ENCODE measurements at places on chromosomes 2 and 18.
A peak's percentile ranks its signal among the peaks of the same experiment; 100 is the strongest.

GRCh38 chr2:239827523-239827890 lies 197.6 kb downstream of the NDUFA10 start:
- H3K27ac ChIP-seq: no peak overlapping the region
- no peaks in the 10 kb centered on the region for H3K27me3 ChIP-seq
- no peak overlapping the region for H3K4me3 ChIP-seq
- no peaks in the 10 kb centered on the region for H3K4me1 ChIP-seq
- H3K36me3 ChIP-seq: no peaks in the 10 kb centered on the region

DNA sequence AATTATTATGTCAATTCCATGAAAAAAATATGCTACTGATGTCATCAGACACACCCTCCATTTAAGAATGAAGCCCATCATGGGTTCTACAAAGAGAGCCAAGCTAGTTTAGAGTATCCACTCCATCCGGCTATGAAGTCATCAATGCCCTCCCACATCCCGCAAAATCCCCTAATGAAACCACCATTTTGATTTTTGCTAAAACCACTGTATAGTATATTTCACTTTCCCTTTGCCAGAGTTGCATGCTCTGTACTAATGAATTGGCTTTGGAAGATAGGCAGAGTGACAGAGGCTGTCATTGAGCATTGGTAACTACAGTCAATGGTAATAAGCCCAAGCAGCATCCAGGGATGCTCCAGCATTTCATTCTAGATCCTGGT lies 118.6 kb downstream of the ANKRD44 start:
- no peak overlapping the region for H3K4me3 ChIP-seq
- H3K27ac ChIP-seq: peak overlapping the region; percentile 79
- H3K27me3 ChIP-seq: no peaks in the 10 kb centered on the region

DNA sequence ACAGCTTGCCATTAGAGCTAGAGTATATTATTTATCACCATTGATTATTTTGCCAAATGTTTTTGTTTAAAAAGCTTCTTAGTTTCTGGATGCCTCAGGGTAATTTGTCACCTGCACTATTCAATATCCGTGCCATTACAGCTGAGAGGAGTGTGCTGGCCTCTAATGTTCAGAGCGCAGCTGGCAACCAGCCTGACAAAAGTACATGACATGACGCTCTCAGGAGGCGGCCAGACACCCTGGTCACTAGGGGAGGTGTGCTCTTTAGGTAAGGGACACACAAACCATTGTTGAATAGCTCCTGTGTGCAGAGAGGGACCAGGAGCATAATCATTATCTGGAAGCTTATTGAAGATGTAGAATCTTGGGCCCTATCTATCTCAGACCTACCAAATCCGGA lies 20.3 kb downstream of the LIMS1 start:
- H3K36me3 ChIP-seq: no peaks in the 10 kb centered on the region
- H3K27me3 ChIP-seq: no peaks in the 10 kb centered on the region
- no peaks in the 10 kb centered on the region for H3K4me1 ChIP-seq

DNA sequence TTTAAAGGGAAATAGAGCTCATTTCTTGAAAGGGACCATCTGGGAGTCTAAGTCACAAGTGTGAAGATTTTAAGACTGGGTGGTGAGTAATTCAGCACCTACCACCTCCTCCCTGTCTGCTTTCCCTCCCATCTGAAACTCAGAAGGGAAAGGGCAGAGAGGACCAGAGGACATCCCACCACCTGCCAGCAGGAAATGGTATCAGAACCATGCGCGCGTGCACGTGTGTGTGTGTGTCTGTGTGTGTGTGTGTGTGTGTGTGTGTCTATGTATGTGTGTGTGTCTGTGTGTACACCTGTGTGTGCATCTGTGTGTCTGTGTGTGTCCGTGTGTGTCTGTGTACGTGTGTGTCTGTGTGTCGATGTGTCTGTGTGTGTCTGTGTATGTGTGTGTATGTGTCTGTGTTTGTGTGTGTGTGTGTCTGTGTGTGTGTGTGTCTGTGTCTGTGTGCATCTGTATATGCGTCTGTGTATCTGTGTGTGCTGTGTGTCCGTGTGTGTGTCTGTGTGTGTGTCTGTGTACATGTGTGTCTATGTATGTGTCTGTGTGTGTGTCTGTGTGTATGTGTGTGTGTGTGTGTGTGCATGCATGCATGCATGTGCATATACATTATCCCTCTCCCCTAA lies 76.8 kb downstream of the ZFP36L2 start:
- no peaks in the 10 kb centered on the region for H3K27me3 ChIP-seq
- H3K27ac ChIP-seq: peak overlapping the region; percentile 32
- no peak overlapping the region for H3K4me3 ChIP-seq
- no peaks in the 10 kb centered on the region for H3K36me3 ChIP-seq
- H3K4me1 ChIP-seq: peaks cover 60% of the 10 kb centered on the region

DNA sequence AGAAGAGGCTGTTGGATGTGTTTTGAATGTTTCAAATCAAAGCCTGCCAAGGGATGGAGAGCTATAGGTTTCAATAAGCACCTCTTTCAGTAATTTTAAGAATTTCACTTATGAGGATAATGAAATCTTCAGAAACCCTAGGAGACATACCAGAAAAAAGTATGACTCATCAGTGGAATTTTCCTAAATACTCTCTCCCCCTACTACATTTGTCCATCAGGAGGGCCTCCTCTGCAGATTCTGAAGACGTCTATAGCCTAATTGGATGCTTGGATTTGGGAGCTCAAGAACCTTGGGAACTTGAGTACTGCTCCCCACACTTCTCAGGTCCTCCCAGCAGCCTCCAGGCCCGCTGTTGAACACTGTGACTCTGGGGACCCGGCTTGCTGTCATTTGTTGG lies 374.3 kb downstream of the SLC4A3 start:
- H3K27ac ChIP-seq: no peak overlapping the region
- H3K36me3 ChIP-seq: no peaks in the 10 kb centered on the region
- H3K4me3 ChIP-seq: no peak overlapping the region
- H3K27me3 ChIP-seq: no peaks in the 10 kb centered on the region

GRCh38 chr2:6986912-6987361 lies 69.7 kb downstream of the RNF144A start:
- H3K36me3 ChIP-seq: no peaks in the 10 kb centered on the region

DNA sequence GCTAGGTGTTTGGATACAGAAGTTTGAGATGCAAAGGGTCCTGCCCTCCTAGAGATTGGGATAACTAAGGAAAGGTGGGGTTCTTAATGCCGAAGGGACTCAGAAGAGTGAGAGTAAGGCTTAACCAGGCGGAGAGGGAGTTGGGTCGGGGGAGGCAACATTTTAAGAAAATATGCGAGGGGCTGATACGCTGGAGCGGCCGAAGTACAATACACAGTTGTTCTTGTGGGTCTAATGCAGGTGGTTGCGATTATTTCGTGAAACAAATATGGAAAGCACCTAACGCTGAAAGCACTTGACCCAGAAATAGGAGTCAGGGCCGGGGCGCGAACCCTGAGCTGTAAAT lies 344 bp upstream of the MRPL33 start:
- H3K36me3 ChIP-seq: peaks cover 15% of the 10 kb centered on the region
- H3K27ac ChIP-seq: peak overlapping the region; percentile 80
- H3K27me3 ChIP-seq: no peaks in the 10 kb centered on the region
- H3K4me1 ChIP-seq: peaks cover 12% of the 10 kb centered on the region

DNA sequence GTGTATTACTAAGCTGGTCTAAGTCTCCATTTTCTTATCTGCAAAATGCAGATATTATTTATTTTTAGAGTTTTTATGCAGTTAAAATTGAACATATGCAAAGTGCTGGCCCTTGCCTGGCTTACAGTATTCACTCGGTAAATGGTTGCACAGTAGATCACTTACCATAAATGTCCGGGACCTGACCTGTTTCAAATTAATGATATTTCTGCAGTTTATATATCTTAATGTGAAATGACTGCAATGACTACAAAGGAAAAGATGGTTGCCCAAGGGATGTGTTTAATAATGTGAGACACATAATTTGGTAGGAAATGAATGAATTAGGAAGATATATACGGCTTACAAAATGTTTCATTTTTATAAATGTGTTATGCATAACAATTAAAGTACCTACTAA lies 37.1 kb downstream of the LRRC30 start:
- no peaks in the 10 kb centered on the region for H3K36me3 ChIP-seq
- H3K4me3 ChIP-seq: no peak overlapping the region
- H3K27me3 ChIP-seq: peaks cover 6% of the 10 kb centered on the region
- no peak overlapping the region for H3K27ac ChIP-seq

- H3K36me3 ChIP-seq: no peaks in the 10 kb centered on the region
- no peaks in the 10 kb centered on the region for H3K4me1 ChIP-seq
- H3K27ac ChIP-seq: no peak overlapping the region
- H3K27me3 ChIP-seq: no peaks in the 10 kb centered on the region
- H3K4me3 ChIP-seq: no peak overlapping the region
Observed at GRCh38 chr2:100198461-100199230, 56.3 kb upstream of the AFF3 start.

GRCh38 chr2:230714136-230714480 lies 1.5 kb downstream of the CAB39 start:
- no peak for DNase-seq
- H3K4me3 ChIP-seq: peak overlapping the region; percentile 84
- peaks cover 40% of the 10 kb centered on the region for H3K4me1 ChIP-seq
- peak overlapping the region; percentile 76 for H3K27ac ChIP-seq

DNA sequence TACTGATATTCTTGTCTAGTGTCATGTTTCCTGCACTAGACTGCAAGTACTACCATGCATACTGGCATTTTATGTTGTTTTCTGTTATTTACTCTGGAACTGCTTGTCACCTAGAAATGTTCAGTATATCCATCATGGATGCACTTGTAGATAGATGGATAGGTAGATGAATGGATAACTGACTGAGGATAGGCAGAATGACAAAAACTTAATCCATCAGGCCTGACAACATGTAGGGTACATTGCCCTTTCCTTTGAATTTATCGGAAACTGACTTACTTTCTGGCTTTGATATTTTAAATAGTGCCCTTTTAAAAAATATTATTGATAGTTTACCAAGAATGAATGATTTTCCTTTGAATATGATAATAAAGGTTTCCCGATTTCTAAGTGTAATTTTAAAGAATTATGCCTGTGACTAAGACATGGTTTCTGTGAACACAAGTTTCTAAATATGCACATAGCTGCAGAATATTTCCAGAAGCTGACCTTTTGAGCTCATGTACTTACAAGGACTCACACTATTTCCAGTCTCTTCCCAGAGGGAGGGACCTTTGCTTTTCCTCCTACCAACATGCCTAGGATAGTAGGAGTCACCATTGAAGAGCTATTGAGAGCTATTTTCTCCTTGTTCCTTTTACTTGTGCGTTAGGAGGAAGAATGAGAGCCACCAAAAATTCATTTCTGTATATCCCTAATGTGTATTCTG lies 81.3 kb downstream of the ANKRD12 start:
- no peak for DNase-seq
- H3K27me3 ChIP-seq: no peaks in the 10 kb centered on the region
- no peak overlapping the region for H3K4me3 ChIP-seq
- H3K27ac ChIP-seq: no peak overlapping the region
